GM12878 (cell line): ENCODE measurements at places on chromosomes 1 and 21. TPM values are rescaled to one million over a fixed set of nuclear protein-coding genes. Genes with fewer than 3 reads are reported as not detected.

The RWDD3 gene
- total RNA-seq: 14.2 and 14.6 TPM in 2 replicates

The SLC45A1 gene
- 0.18 and 0.29 TPM in 2 replicates for total RNA-seq

DNA sequence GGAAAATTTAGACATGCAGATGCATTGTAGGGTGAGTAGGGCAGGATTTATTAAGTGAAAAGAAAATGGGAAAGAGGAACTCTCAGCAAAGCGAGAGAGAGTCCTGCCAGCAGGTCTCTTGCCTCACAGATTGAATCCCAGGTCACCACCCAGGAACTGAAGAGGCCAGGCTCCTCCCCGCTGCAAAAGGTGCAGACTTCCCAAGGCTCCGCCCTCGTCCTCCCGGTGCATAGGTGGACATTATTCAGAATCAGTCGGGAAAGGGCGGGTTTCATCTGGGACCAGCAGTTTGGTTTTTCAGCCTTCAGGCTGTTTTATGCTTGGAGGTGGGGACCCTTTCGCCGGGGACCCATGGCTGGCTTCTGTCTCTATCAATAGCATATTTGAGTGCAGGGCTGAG, 41.6 kb upstream of the APP start:
- no peak overlapping the region for H3K4me3 ChIP-seq
- no peak overlapping the region for H3K27ac ChIP-seq
- H3K4me1 ChIP-seq: no peaks in the 10 kb centered on the region

The CAPN2 gene
- 17.9 and 18.9 TPM in 2 replicates for total RNA-seq

The CFHR1 gene
- total RNA-seq: not detected in 2 replicates

GRCh38 chr1:167472752-167473521, 45.4 kb downstream of the CD247 start:
- H3K27me3 ChIP-seq: no peaks in the 10 kb centered on the region
- H3K4me3 ChIP-seq: no peak overlapping the region
- no peaks in the 10 kb centered on the region for H3K4me1 ChIP-seq
- DNase-seq: no peak
- H3K36me3 ChIP-seq: no peaks in the 10 kb centered on the region

DNA sequence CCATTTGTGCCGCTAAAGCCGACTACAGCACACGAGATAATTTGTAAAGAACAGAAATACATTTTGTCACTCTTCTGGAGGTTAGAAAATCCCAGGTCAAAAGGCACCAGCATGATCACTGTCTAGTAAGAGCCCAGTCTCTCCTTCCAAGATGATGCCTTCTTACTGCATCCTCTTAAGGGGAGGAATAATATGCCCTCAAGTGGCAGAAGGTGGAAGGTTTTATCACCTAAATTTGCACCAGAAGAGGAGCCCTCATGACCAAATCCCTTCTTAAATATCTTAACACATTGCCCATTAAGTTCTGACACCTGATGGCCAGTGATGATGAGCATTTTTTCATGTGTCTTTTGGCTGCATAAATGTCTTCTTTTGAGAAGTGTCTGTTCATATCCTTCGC, 326.7 kb upstream of the RGS18 start:
- no peaks in the 10 kb centered on the region for H3K4me1 ChIP-seq
- H3K27ac ChIP-seq: no peak overlapping the region
- H3K4me3 ChIP-seq: no peak overlapping the region

- no peak overlapping the region for H3K4me3 ChIP-seq
- peaks cover 27% of the 10 kb centered on the region for H3K4me1 ChIP-seq
- H3K36me3 ChIP-seq: no peaks in the 10 kb centered on the region
- H3K27ac ChIP-seq: no peak overlapping the region
These were observed 4.8 kb downstream of the PLA2G5 start for GRCh38 chr1:20074725-20075171.

The CA14 gene
- not detected in 2 replicates for total RNA-seq

The BMP8A gene
- not detected in 2 replicates for total RNA-seq

The C1orf116 gene
- 0.03 and 0.08 TPM in 2 replicates for total RNA-seq

The SYCP1 gene
- not detected in 2 replicates for total RNA-seq

- H3K27ac ChIP-seq: no peak overlapping the region
- H3K4me1 ChIP-seq: no peaks in the 10 kb centered on the region; the same call in none of the 2 replicates
- no peak overlapping the region for H3K4me3 ChIP-seq
These were observed 18.3 kb upstream of the HJV start for GRCh38 chr1:146039844-146040194.

GRCh38 chr1:15950302-15950701, 25.6 kb downstream of the ZBTB17 start:
- H3K27ac ChIP-seq: peak overlapping the region; percentile 79
- DNase-seq: no peak
- peaks cover 6% of the 10 kb centered on the region for H3K36me3 ChIP-seq
- H3K4me3 ChIP-seq: 0 out of 2 replicates have a peak overlapping the region, but pooled peaks have one; percentile 31
- H3K4me1 ChIP-seq: peaks cover 40% of the 10 kb centered on the region
- no peaks in the 10 kb centered on the region for H3K27me3 ChIP-seq
